ENCODE measurements at places on chromosomes 2 and 18.

- no peak for DNase-seq
Observed at GRCh38 chr2:117679952-117680351, 134.5 kb upstream of the DDX18 start.

- DNase-seq, result no peak
Observed at GRCh38 chr2:182824767-182825158, 41.7 kb downstream of the FRZB start.

DNA sequence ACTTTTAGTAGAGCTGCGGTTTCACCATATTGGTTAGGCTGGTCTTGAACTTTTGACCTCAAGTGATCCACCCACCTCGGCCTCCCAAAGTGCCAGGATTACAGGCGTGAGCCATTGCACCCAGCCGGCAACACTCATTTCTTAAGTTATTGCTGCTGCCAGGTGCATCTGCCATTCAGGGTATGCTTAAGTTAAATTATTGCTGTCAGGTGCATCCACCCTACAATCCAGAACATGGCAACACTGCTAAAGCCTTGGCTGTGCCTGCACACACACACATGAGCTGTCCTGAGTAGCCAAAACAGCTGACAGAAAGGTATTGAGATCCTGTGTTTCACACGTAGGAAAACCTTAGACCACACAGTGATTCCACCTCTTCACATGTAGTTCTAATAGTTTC, 148.2 kb downstream of the FAM161A start:
- no peak for DNase-seq

DNA sequence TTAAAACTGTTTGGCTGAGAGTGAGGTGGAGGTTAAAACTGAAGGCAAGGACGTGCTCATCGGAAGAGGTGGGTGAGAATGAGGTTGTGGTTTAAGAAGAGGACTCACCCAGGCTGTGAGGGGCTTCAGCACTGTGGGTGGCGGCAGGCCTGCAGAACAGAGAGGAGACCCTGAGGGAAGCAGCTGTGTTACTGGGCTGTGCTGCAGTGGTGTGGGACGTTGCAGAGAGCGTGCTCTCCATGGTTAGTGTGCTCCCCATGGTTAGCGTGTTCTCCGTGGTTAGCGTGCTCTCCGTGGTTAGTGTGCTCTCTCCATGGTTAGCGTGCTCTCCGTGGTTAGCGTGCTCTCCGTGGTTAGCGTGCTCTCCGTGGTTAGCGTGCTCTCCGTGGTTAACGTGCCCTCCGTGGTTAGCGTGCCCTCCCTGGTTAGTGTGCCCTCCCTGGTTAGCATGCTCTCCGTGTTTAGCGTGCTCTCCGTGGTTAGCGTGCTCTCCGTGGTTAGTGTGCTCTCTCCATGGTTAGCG, 68.5 kb upstream of the NFATC1 start:
- peak; percentile 61 for DNase-seq

GRCh38 chr2:47016172-47016913, 100.7 kb upstream of the MCFD2 start:
- no peak for DNase-seq

DNA sequence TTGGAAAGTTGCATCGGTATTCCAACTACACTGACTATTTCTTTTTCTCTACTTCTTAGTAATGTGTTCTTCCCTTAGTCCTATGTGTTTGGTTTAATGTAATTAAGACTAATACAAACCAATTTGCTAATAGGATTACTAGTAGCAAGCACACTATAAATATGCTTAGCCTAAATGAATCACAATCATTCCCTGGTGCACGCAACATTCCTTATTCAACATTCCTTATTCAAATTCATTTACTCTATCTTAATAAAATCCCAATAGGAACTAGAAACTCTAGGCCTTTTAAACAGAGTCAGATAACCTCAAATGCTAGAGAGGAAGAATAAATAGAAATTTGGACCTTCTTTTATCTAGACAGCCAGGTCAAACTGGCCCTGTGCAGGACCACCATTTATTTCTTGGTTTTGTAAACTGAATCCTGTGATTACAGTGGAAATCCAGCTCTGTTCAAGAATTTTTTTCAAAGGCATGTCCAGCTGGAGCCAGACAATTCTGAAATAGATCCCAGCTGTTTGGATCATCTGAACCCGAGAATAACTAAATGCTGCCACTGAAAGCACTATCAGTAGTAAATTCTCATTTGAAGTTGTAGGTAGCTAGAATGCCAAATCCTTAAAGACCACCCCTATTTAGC, 103.1 kb downstream of the PPP1R1C start:
- no peak for DNase-seq

- no peak for DNase-seq
Observed at GRCh38 chr18:74963820-74964446, 245.0 kb downstream of the PTGR3 start.

Data from CD8-positive, alpha-beta T cell (primary cell).